GM23338 (cell line): ENCODE measurements at places on chromosomes 1 and 21.

DNA sequence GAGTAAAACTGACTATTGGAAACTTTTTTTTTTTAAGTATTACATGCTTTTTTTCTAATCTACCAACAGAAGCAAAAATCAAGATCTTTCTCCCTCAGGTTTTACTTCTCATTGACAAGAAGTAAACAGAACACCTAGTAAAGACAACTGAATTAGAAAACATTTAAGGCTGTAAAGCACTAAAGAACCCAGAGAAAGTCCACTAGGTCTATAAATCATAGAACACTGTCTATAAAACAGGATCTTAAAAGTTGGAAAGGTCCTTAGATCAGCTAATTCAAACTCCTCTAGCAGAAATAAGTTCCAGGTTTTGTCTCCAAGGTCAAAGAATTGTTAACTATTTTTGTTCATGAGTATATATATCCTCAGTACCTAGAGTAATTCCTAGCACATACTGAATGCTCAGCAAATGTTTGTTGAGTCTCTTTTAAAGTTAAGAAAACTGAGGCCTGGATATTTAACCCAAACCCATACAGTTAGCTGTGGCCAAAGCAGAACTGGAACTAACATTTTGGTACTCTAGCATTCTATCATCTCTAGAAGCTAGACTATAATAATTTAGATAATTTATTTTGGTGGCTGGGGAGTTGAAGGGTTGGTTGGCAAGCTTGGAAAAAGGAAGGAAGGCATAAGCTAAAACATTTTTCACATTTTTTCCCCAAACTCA, 3.0 kb downstream of the EPS15 start:
- no peak for DNase-seq

DNA sequence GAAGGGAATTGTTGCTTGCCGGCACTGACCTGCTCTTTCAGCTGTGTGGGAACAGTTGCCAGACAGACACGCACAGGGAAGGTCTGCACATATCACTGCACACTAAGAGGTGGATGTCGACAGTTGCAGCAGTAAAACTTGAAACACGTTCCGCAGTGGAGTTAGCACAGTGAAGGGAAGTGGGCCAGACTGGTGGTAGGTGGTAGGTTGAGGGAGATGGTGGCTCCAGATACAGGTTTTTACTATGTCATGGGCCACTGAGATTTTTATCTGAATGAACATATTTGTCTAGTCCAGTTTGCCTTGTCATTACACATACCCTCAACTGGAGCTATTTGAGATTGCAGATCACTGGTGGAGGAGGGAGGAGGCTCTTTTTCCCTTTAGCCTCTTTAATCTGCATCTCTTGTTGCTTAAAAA, 13.5 kb downstream of the MRPS6 start:
- no peak for DNase-seq

GRCh38 chr21:45834821-45835293, 146.7 kb upstream of the COL6A1 start:
- no peak for DNase-seq

GRCh38 chr1:84884671-84885389, 8.2 kb downstream of the LPAR3 start:
- no peak for DNase-seq

- DNase-seq, result no peak
Observed at GRCh38 chr1:45033356-45033755, 21.3 kb downstream of the UROD start.

- DNase-seq, result no peak
Observed at GRCh38 chr1:228972576-228972975, 237.3 kb downstream of the RHOU start.
